ENCODE measurements at places on chromosomes 5 and 9.
A peak's percentile ranks its signal among the peaks of the same experiment; 100 is the strongest.

GRCh38 chr5:173772384-173773059, 115.6 kb upstream of the CPEB4 start:
- no peak for DNase-seq

DNA sequence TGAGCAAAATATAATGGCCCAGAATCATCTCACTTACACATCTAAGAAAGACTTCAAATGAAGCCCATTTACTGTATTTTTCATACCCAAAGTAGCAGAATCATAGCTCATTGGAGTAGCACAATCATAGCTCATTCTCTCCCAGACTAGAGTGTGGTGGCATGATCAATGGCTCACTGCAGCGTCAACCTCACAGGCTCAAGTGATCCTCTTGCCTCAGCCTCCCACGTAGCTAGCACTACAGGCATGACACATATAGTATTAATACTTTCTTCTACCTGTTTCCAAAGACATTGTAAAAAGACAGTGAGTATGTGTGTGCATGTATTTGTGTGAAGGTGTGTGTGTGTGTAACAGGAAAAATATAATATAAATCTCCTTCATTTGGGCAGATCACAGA, 1247.9 kb upstream of the ACO1 start:
- no peak for DNase-seq

DNA sequence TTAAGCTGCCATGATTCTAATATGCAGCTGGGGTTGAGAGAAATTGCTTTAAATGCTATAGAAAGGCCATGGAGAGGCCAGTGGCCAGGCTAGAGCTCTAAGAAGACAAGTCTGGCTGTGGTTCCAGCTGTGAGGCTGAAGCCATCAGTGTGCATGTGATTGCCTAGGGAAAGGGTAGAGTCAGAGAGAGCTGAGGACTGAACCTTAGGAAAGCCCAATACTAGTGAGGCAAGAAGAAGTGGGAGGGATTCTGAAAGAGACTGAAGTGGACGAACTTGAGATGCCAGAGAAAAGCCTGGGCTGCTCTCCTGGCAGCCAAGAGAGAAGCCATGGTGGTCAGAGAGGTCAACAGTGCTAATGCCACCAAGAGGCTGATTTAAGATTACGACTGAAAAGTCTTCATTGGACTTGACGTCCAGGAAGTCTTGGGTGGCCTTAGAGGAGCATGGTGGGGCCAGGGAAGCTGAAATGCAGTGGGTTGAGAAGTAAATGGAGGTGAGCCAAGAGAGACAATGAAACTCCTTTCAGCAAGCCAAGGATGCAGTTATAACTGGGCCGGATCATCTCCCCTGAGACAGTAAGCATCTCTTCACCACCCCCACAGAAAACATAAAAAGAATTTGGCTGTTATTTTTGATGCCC, 133.2 kb downstream of the TMEM174 start:
- no peak for DNase-seq

- DNase-seq = no peak
These were observed 54.5 kb downstream of the ADAMTS12 start for GRCh38 chr5:33837301-33837700.

DNA sequence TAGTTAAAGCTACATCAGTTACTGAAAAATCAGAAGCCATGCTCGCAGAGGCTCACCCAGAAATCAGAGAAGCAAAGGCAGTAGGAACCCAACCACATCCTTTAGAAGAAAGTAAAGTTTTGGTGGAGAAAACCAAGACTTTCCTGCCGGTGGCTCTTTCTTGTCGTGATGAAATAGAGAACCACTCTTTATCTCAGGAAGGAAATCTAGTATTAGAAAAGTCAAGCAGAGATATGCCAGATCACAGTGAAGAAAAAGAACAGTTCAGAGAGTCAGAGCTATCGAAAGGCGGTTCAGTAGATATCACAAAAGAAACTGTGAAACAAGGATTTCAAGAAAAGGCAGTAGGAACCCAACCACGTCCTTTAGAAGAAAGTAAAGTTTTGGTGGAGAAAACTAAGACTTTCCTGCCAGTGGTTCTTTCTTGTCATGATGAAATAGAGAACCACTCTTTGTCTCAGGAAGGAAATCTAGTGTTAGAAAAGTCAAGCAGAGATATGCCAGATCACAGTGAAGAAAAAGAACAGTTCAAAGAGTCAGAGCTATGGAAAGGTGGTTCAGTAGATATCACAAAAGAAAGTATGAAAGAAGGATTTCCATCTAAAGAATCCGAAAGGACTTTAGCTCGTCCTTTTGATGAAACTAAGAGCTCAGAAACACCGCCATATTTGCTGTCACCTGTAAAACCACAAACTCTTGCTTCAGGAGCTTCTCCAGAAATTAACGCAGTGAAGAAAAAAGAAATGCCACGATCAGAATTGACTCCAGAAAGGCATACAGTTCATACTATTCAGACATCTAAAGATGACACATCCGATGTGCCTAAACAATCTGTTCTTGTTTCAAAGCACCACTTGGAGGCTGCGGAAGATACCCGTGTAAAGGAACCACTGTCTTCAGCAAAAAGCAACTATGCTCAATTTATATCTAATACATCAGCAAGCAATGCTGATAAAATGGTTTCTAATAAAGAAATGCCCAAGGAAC, 47.2 kb downstream of the CMYA5 start:
- DNase-seq = no peak

- DNase-seq = peak; percentile 6
These were observed 1968.2 kb upstream of the NUDT12 start for GRCh38 chr5:105530716-105531261.

GRCh38 chr5:43804041-43804440, 201.1 kb downstream of the NNT start:
- DNase-seq = no peak

- DNase-seq = no peak
These were observed 97.7 kb downstream of the SYK start for GRCh38 chr9:90899287-90899686.

- DNase-seq = peak; percentile 97
These were observed 71.8 kb downstream of the KDM4C start for GRCh38 chr9:6829536-6829935.

DNA sequence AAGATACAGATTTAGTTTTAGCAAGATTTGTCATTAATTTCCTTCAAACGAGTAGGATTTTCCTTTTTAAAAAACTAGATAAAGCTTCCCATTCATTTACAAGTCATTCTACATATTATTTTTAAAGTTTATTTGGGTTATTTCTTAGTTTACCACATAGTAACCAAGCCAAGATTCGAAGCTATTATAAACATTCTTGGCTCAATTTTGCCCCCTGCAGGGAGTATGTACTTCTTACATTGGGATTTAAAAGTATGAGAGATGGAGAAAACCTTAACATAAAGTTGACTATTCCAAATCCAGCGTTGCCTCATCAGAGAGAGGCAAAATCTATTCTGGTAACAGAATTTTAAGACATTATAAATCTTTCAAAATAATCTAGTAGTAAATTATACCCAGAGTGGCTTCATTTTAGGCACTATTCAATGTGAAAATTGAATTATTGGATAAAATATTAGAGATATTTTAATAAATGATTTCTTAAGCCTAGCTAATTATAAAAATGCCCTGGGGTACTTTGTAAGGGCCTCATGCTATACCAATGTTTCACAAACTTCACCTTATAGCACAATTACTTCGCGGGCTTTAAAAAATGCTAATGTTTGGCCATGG, 39.1 kb downstream of the FBN2 start:
- peak; percentile 6 for DNase-seq

- peak; percentile 89 for DNase-seq
These were observed 21.0 kb upstream of the FOXE1 start for GRCh38 chr9:97831843-97832636.

DNA sequence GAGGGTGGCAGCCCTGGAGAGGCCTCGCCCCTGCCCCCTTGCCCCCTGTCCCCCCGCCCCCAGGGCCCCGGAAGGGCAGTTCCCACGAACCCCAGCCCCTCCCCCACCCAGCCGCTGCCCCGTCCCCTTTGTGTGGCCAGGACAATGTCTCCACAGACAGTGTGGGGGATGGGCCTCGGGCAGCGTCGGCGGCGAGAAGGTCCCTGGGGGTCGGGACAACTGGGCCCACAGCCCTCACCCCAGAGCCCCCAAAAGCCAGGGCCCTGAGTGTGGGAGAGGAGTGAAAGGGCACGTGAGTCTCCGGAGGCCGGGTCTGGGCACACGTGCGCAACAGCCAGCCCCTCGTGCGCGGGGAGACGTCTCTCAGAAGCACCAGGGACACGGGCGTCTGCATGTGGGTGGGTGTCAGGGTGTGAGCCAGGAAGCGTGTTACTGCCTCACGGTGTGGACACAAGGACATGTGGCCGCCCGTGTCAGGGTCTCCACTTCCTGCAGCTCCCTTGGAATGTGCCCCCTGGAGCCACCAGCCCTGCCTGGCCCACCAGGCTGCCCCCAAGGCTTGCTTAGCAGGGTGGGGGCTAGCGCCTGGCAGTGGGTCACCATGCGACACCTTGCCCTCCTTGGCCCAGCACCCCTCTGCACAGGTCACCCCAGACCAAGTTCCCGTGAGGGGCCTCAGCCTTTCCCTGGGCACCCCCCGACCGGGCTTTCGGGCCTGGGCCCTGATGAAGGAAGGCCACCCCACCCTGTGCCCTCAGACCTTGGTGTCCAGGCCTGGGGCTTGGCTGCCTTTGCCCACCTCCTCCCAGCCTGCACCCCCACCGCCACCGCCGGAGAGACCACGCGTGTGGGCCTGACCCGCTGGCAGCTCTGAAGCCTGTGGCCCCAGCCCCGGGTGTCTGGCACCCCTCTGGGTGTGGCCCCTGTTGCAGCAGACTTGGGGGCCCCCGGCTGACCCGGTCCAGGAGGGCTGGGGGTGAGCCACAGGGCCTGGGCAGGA, 12.8 kb upstream of the NRARP start:
- DNase-seq = no peak

- no peak for DNase-seq
These were observed 179.0 kb downstream of the FANCC start for GRCh38 chr9:95138474-95138873.

GRCh38 chr5:161086461-161086860, 234.4 kb upstream of the ATP10B start:
- DNase-seq = no peak

- peak; percentile 60 for DNase-seq
These were observed 128.3 kb downstream of the GPBP1 start for GRCh38 chr5:57302164-57302563.

GRCh38 chr5:17732351-17732923, 98.2 kb downstream of the TAF11L14 start:
- DNase-seq = no peak
